ENCODE measurements at places on chromosomes 16 and 17.

- ATAC-seq, result no peak
These were observed 149.5 kb downstream of the TMEM132E start for GRCh38 chr17:34728771-34729310.

DNA sequence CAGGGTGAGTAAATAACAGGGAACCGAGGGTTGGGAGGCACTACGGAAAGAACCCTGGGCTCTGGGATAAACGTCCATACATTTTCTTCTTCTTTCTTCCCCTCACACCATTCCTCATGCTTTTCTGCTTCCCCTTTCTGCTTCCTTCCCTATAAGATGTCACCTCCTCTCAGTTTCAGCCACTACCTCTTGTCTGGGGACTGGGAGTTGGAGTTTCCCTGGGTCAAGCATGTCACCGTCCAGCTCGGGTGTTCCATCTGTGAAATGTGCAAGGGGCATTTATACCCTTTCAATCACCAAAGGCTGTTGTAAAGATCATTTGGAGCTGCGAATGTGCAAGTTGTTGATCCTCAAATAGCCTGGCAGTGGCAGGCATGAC, 17.5 kb upstream of the CCL22 start:
- ATAC-seq, result no peak

DNA sequence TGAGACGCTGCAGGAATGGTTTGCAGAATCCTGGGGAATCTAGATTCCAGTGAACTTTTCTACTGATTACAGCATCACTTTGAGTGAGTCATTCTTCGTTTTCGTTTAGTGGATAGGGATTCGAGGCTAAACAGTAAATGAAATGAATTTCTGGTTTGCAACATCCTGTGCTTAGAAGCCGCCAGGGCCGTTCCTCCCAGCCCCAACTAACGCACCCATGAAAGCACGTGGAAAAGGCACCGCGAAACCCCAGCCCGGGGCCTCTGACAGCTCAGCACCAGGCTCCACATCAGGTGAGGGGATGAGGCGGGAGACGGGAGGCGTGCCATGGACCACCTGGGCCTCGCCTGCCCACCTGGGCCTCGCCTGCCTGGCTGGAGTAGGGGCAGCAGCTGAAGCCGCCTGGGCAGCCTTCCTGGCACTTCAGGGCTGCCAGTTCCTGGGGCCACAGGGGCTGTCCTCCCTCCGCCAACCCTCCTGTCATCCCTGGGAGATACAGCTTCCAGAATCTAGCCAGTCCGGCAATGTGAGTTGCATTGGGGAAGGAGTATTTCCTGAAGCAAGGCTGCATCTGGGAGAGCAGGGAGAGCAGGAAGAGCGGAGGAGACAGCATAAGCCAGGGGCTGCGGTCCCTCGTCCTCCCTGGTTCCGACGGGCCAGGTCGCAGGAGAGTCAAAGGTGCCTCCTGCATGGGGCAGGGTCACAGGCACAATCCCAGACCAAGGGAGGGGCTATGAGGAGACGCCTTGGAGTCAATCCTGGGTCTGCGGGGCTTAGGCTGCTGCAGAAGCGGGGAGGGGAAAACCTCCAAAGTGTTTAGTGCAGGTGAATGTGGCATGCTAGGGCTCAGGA, 78.4 kb downstream of the RPH3AL start:
- ATAC-seq, result no peak

DNA sequence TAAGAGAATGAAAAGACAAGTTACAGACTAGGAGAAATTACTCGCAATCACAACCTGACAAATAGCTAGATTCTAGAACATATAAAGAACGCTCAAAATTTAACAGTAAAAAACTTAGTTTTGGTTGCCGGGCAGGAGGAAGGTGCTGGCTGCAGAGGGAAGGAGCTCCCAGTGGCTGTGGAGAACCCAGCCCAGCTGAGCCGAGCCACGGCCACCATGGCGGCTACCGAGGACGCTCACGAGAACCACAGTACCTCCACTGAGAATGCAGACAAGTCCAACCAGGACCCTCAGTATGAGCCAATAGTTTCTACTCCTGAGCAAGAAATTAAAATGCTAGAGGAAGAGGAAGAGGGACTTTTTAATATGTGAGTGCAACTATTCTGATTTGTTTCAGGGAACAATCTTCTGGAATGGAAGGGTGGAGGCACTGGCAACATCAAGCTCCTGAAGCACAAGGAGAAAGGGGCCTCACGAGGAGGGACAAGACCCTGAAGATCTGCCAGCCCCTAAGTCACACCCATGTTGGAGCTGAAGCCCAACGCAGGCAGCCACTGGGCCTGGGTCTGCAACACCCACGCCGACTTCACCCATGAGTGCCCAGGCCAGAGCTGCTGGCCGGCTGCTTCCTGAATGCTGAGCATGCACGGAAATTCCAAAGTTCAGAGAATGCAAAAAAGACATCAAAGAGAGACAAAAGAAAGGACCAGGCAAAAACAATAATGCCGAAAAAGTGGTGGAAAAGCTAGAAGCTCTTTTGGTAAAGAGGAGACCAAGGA, 55.0 kb downstream of the DNAH17 start:
- ATAC-seq, result no peak

GRCh38 chr17:2939714-2940351, 123.6 kb downstream of the OR1D5 start:
- ATAC-seq, result no peak

DNA sequence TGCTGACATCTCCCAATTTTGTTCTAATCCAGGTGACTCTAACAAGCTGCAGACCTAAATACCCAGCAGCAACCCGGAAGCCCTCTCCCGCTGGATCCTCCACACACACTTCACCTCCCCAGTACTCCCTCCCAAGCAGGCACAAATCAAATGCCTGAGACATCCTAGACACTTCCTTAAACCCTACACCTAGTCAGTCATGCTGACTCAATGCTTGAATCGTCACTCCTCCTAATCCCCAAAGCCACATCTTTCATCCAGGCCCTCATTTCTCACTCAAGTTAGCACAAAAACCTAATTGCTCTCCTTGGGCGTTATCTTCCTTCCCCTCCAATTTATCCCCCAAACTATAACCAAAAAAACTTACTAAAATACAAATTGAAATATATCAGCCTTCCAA, 32.7 kb downstream of the CMC2 start:
- ATAC-seq, result no peak

DNA sequence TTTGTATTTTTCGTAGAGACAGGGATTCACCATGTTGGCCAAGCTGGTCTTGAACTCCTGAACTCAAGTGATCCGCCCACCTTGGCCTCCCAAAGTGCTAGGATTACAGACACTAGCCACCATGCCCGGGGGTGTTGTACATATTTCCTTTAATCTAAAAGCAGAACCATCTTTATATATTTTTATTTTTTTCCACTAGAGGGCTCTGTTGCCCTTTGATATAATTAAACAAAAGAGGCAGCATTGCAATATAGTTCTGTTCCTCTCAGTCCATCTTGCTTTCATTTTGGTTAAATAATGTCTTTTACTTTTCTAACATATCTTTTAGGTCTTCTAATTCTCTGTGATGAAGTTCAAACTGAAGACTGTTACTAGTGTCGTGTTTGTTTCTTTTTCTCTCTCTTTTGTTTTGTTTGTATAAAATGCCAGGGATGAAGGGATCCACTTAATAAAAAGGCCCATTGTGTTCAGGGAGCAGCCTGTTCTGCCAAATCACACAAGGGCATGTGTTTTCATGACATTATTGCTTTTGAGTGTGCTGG, 23.4 kb downstream of the WWOX start:
- ATAC-seq, result peak; percentile 72

DNA sequence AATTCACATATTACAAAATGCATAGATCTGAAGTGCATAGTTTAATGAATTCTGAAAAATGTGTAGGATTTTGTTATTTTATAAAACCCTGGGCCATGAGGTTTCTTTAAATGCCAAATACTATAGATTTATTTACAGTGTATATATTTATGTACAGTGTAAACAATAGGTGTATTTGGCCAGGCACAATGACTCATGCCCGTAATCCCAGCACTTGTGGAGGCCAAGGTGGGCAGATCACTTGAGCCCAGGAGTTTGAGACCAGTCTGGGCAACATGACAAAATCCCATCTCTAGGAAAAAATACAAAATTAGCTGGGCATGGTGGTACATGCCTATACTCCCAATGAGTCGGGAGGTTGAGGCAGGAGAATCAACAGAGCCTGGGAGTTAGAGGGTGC, 249.4 kb downstream of the PRKCA start:
- no peak for ATAC-seq

DNA sequence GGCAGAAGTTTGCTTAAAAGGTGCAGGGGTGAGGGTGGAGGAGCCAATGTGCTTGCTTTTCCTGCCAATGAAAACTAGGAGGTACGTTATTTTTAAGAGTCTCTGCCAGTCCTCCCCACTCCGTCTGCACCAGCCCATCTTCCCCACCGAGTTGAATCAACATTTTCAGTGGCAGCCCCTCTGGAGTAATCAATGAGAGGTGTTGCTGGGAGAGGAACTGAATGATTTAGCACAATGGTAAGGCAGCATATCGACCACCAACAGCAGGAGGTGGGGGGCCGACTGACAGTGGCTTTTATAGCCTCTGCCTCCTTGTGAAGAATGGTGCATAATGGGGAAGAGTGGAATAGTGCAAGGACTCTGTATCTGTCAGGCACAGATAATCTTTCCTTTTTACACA, 1465.0 kb upstream of the GOT2 start:
- ATAC-seq, result no peak

DNA sequence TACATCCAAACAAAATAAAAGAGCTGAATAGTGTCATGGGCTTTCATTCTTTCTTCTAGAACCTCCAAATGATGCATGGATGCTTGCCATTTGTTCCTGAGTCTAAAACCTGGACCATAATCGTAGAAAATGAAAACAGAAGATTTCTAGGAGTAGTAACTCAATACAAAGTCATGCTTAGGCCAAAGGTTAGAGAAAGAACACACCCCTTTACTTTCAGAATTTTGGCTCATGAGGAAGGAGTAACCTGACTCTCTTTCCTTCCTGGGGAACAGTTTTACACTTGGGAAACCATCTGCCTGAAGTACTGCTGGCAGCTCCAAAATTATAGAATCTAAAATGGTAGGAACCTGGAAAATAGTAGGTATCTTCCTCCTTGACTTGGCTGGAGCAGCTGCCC, 137.2 kb downstream of the SNX11 start:
- ATAC-seq, result no peak

DNA sequence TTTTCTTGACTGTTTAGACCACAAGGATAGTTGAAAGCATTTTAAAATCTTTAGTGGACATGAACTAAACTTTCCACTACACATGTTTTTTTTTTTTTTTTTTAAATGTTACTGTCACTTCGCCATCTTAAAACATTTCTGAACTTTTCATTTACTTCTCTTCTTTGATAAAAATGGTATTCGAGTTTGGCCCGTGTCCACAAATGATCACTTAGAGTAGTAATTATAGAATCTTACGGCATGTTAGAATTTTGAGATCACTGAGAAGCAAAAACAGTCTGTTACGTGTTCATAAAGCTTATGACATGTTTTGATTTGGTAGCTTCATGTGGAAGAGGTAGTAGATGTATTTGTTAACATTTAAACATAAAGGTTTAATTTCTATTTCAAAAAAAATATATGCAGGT, 1.1 kb downstream of the NSRP1 start:
- no peak for ATAC-seq

DNA sequence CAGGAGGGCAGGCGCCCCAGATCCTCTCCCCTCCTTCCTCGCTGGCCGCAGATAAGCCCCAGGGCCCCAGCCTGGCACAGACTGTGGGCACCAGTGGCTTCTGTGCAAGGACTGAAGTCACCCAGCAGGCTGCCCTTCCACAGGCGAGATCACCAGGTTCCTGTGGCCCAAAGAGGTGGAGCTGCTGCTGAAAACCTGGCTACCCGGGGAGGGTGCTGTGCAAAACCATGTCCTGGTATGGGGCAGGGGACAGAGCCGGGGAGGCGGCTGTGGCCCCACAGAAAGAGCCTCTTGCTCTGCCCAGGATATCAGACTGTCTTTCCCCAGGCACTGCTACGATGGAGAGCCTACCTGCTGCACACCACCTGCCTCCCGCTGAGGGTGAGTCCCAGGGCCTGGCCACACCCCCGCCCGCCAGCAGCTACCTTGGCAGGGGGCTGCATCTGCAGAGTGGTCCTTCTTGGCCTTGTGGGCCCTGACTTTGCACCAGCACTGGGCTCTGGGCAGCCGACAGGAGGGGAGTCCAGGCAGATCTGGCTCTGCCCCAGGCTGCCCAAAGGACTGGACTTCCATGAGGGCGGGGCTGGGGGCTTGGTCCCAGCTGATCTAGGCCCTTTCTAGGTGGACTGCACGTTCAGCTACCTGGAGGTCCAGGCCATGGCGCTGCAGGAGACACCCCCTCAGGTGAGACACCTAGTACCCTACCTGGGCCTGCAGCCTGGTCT, 615 bp downstream of the CARMIL2 start:
- peak; percentile 5 for ATAC-seq

DNA sequence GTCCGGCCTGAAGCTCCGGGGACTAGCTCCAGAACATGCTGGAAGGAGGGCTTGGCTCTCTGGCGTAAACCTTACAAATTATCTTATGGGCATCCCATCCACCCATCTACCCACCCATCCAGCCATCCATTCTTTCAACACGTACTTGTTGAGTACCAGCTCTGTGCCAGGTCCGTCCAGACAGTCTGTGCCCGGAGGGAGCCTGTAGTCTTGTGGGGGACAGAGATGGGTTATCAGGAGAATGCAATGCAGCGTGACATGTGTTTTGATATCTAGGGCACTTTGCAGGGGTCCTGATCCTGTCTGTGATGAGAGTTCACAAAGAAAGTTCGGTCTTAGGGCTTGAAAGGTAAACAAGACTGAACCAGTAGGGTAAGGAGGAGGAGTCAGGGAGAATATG, 4.1 kb upstream of the SLC13A2 start:
- no peak for ATAC-seq

DNA sequence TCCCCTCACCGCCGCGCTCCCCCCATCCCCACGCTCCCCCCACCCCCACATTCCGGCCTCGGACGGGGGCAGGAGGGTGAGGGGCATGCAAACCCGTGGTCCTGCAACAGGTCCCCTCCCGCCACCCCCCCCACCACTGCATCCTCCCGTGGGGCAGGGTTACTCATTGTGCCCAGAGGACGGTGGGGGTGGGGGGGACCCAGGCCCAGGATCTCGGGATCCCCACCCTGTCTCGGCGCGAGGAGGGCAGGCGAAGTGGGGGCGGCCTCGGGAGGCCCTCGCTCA, 8.5 kb downstream of the SLC22A31 start:
- ATAC-seq, result no peak
